ENCODE measurements at places on chromosomes 4 and X.
A peak's percentile ranks its signal among the peaks of the same experiment; 100 is the strongest.

DNA sequence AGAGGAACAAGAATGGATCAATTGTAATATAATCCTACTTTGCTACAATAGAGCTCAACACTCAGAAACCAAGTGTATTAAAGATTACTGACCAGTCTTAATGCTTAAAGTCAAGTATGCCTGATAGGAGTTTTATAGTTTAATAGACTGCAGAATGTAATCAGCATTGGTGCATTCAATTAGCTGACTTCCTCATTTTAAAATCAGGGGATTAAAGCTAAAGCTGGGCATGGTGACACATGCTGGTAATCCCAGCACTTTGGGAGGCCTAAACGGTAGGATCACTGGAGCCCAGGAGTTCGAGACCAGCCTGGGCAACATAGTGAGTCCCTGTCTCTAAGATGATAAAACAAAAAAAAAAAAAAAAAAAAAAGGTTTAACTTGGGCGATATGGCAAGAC lies 10.8 kb downstream of the HNRNPDL start:
- no peak for DNase-seq

DNA sequence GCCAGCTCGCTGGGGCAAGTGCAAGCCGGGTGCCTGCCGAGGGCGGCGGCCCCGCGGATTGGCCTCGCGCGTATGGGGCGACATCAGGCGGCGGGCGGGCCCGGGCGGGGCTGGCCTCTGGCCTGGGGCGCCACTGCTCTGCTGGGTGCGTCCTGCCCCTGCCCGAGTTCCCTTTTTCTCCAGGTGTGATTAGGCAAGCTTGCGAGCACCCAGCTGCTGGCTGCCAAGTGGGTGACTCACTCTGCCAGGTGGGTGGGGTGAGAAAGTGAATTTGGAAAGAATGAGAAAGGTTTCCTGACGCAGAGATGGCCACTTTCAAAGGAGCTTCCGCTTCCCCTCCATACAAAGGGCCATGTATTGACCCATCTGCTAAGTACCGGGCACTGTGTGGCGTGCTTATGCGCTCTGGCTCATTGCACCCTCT lies 32.5 kb downstream of the FGFBP1 start:
- peak; percentile 8 for DNase-seq

- no peak for DNase-seq
Observed at GRCh38 chr4:78484574-78484973, 67.0 kb upstream of the ANXA3 start.

GRCh38 chr4:4554234-4554633 lies 12.4 kb upstream of the STX18 start:
- no peak for DNase-seq

DNA sequence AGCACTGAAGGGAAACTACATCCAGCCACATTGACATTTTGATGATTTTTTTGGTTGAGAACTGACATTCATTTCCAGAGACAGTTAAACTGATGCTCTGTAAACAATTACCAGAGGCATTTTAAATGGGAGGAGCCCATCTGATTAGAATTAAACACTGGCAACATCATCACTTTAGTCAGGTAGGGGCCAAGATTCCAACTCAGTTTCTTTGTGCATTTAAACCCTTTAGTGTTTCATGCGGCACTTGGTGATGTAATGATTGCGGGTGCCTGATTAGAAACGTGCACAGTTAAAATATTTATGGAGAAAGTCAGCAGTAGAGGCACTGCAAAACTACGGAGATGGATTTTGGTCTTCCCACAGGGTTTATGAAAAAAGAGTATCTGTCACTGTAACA lies 16.1 kb downstream of the TNIP3 start:
- DNase-seq = no peak

GRCh38 chr4:74934016-74934831 lies 1.3 kb downstream of the PARM1 start:
- DNase-seq = peak; percentile 46

DNA sequence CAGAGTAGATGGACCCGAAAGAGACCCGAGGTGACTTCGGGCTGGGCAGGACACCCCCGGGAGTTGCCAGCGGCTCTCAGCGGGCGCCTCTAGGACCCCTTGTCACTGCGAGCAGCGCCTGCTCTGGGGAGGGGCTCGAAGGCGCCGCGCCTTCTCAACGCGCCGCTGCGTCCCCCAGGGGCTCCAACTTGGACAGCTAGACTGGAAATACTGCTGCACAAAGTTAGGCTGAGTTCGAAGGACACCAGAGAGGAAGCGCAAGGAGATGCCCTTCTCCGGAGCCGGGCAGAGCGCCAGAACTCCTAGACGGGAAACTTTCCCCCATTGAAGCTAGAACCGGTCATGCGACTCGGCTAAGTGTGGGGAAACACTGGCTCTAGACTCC lies 493 bp upstream of the KCNIP4 start:
- no peak for DNase-seq

- no peak for DNase-seq
Observed at GRCh38 chrX:65596270-65597034, 61.9 kb upstream of the LAS1L start.

- no peak for DNase-seq
Observed at GRCh38 chr4:120070196-120070595, 3.5 kb upstream of the MAD2L1 start.

DNA sequence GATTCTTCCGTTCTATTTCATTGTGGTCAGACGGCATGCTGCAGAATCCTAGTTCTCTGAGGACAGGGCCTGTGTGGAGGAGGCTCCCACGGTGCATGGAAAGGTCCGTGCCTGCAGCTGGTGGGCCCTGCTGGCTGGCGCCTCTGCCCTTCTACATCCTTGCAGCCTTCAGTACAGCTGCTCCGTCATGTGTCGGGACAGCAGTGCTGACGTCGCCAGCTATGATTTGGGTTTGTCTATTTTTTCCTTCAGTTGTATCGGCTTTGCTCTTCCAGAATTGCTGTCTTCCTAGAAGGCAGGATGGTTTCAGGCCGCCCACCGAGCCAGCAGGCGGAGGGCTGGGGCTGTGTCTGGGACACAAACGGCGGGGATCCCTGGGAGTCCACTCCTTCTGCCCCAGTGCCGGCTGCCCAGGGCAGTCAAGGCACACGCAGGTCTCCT lies 32.1 kb upstream of the CPLX1 start:
- DNase-seq = no peak

GRCh38 chrX:107507093-107507743 lies 57.8 kb downstream of the FRMPD3 start:
- no peak for DNase-seq

GRCh38 chr4:17810260-17811077 lies at the start of the genes DCAF16 and NCAPG:
Gene DCAF16, minus strand, starts transcription at chr4:17810757. Its CDS starts 6,616 bp downstream, at chr4:17804141.
Gene NCAPG, plus strand, starts transcription at chr4:17810979. Its CDS starts 99 bp downstream, at chr4:17811078.
- DNase-seq = peak; percentile 76

- peak; percentile 47 for DNase-seq
Observed at GRCh38 chr4:182640932-182641331, 276.3 kb downstream of the DCTD start.

DNA sequence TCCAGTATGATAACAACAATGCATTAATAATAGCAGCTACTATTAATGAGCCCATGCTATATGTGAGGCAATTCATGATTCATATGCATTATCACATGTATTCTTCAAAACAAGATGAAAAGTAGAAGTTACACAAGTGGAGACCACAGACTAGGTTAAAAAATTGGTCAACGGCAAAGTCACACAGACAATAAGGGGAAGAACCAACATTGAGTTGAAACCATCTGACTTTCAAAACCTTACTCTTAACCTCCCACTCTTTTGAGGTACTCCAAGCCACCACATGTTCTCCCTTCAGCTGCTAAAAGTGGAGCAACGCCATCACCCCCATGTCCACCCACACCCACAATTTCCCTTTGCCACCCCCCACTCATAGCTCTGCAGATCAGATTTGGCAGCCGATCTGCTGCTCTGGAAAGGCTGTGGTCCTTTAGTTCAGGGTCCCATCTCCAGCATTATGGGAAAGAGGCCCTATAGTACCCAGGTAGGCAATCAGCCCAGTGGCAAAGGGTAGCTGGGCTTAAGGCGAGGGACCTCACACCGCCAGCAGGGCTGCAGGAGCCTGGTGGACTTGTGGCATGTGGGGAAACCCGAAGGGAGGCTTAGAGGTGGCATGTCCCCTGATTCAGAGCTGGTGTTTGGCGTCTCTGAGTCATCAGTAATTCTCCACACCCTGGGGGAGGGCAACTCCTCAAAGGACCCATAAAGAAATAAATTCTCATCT lies 33.5 kb upstream of the CYBB start:
- no peak for DNase-seq

- DNase-seq = peak; percentile 27
Observed at GRCh38 chr4:56958111-56958517, 19.3 kb downstream of the NOA1 start.

GRCh38 chrX:12789976-12790375 lies 1.2 kb upstream of the PRPS2 start:
- DNase-seq = no peak

DNA sequence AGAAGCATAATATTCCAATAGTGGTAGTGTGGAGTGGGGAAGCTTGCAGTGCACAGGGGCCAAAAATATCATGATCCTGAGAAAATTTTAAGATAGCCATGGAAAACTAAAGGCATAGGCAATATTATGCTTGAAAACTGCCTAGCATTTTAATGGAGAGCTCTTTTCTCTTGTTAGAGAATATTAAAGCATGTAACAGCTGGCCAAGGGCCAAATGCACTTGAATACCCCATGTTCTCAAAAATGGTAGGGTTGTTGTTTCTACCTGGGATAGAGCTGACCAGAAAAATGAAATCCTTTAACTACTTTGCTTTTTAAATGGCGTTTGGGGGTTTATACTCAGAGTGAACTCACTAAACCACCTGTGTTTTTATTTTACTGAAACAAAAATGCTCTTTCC lies 739.6 kb upstream of the SLIT2 start:
- no peak for DNase-seq

DNA sequence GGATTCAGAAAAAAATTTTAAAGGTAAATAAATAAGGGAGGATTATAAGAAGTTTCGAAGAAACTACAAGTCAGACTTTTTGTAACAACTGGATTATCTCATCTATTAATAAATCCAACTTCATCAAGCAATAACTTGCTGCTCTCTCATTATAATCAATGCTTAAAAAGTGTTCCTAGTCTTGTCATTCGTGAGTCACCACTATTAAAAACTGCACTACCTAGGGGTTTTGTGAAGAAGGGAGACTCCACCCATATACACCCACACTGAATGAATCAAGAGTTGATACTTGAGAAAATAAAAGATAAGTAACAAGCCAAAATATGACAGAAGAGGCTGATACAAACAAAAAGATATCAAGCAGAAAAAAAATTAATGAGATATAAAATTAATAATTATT lies 360.5 kb downstream of the ZNF674 start:
- no peak for DNase-seq

DNA sequence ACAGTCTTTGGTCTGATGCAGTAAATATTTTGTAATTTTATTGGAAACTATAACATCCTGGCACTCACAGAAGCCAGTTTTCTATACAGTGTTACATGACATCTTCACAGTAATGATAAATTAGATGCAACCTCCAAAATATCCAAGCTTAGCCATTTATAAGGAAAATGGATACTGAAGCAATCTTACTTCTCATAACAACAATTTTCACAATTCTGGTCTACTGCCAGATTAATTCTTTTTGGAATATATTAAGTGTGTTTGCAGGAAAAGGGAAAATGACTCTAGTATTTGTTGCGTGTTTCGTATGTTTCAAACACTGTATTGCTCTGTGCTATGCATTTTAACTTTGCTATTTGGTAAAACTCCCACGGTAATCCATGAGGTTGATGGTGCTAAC lies 1870.9 kb downstream of the ARAP2 start:
- DNase-seq = no peak

GRCh38 chr4:148376151-148376550 lies 66.1 kb downstream of the NR3C2 start:
- DNase-seq = peak; percentile 18

GRCh38 chr4:153398713-153399112 lies 54.2 kb downstream of the MND1 start:
- DNase-seq = no peak

- DNase-seq = no peak
Observed at GRCh38 chr4:22531311-22532019, 15.6 kb upstream of the ADGRA3 start.

DNA sequence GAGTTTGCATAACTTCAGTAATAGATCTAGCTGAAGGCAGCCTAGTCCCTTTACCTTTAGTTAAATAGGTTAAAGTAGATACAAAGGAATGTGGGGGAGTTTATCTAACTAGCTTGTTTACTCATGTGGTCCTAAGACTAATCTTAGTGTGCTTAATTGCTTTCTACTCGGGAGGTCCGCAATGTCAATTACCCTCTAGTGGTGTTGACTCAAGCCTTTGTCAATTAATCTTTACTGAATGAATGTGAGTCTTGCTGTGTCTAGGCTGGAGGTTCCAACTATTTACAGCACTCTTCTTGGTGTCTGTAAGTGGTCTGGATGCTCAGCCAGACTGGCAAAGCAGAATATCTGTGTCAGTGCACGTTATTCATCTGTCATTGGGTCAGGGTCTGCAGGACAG lies 17.9 kb upstream of the YTHDC1 start:
- no peak for DNase-seq

DNA sequence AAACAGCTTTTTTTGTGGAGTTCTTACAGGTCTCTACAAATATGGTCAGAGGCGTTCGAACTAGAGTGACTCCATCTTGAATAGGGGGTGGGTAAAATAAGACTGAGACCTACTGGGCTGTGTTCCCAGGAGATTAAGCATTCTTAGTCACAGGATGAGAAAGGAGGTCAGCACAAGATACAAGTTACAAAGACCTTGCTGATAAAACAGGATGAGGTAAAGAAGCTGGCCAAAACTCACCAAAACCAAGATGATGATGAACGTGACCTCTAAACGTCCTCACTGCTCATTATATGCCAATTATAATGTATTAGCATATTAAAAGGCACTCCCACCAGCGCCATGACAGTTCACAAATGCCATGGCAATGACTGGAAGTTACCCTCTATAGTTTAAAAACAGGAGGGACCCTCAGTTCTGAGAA lies 42.8 kb upstream of the SPP1 start:
- DNase-seq = no peak

DNA sequence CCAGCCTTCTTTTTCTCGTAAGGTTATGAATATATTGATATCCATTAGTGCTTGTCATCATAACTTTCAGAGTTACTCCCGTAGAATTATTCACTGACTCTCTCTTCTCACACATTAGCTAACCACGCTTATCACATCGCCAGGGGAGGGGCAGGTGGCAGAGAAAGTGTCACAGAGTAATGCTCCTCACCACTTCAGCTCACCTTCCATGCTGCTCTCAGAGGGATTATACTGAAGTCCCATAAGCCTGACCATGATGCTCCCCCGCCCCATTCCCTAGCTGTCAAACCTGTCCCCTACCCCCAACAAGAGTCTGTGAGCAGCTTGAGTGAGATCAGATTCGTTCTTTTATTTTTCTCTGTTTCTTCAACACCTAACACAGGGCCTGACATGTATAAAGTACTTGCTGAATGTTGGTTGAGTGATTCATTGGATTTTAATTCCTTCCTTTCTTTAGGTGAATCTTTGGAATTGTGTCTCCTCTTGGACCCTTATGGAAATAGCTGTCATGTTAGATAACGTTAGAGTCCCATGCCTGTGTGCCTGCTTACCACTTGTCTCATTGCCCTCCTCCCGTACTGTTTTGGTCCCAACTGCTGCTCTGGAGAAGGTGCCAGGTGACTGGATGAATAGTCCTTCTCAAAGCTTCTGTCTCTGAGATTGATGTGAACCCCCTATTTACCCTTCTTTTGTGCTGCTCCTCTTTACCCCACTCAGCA lies 55.1 kb downstream of the RS1 start:
- DNase-seq = no peak
